ENCODE measurements at places on chromosomes 7 and 10. TPM values are rescaled to one million over a fixed set of nuclear protein-coding genes. Genes with fewer than 3 reads are reported as not detected.

SPDYE5 gene
- total RNA-seq, result not detected

MALRD1 gene
- total RNA-seq, result not detected

YKT6 gene
- 174 TPM for total RNA-seq

ABCA13 gene
- total RNA-seq, result 0.04 TPM

ATRNL1 gene
- not detected for total RNA-seq

ZPBP gene
- not detected for total RNA-seq

HOXA5 gene
- 1.4 TPM for total RNA-seq

SLC26A3 gene
- total RNA-seq, result 0.34 TPM

AKR1C4 gene
- not detected for total RNA-seq

PALD1 gene
- not detected for total RNA-seq

MUC12 gene
- total RNA-seq, result 1.7 TPM

GALNT17 gene
- not detected for total RNA-seq

- no peaks in the 10 kb centered on the region for H3K4me1 ChIP-seq
- H3K36me3 ChIP-seq, result no peaks in the 10 kb centered on the region
Observed at GRCh38 chr10:56823849-56824248, 462.8 kb upstream of the ZWINT start.

- peak overlapping the region; percentile 53 for H3K4me3 ChIP-seq
- DNase-seq, result peak; percentile 45
- H3K27ac ChIP-seq, result peak overlapping the region; percentile 65
- H3K4me1 ChIP-seq, result peaks cover 31% of the 10 kb centered on the region
- no peaks in the 10 kb centered on the region for H3K27me3 ChIP-seq
Observed at GRCh38 chr10:30701451-30702173, 72.1 kb upstream of the LYZL2 start.

DNA sequence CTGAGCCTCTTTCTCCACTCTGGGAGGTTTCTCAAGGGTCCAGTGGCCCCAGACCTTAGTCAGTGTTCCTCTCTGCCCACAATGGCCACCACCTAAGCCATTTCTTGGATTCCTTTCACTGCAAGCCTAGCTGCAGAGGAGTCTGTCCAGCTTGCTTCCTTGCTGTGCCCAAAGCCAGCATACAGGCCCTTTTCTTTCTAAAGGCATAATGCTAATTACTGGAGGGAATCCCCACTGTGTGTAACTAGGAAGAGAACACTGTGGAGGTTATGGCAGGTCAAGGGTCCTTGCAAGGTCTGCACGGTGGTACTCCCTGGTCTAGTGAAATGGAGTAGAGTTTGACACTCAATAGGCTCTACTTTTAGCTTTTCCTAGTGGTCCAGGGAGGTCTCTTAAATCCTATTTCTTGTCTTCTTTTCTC, 70.4 kb upstream of the CC2D2B start:
- DNase-seq, result no peak
- H3K4me3 ChIP-seq, result no peak overlapping the region
- H3K27me3 ChIP-seq, result peaks cover 5% of the 10 kb centered on the region
- H3K4me1 ChIP-seq, result no peaks in the 10 kb centered on the region
- H3K36me3 ChIP-seq, result no peaks in the 10 kb centered on the region

- peaks cover 11% of the 10 kb centered on the region for H3K4me1 ChIP-seq
- DNase-seq, result no peak
- peaks cover 14% of the 10 kb centered on the region for H3K36me3 ChIP-seq
- no peak overlapping the region for H3K27ac ChIP-seq
- no peaks in the 10 kb centered on the region for H3K27me3 ChIP-seq
Observed at GRCh38 chr10:84392181-84392580, 63.8 kb downstream of the CCSER2 start.

- H3K4me1 ChIP-seq, result peaks cover 6% of the 10 kb centered on the region
- DNase-seq, result no peak
- H3K4me3 ChIP-seq, result no peak overlapping the region
- H3K36me3 ChIP-seq, result no peaks in the 10 kb centered on the region
- H3K27ac ChIP-seq, result no peak overlapping the region
- no peaks in the 10 kb centered on the region for H3K27me3 ChIP-seq
Observed at GRCh38 chr7:41205600-41205999, 497.3 kb downstream of the INHBA start.

DNA sequence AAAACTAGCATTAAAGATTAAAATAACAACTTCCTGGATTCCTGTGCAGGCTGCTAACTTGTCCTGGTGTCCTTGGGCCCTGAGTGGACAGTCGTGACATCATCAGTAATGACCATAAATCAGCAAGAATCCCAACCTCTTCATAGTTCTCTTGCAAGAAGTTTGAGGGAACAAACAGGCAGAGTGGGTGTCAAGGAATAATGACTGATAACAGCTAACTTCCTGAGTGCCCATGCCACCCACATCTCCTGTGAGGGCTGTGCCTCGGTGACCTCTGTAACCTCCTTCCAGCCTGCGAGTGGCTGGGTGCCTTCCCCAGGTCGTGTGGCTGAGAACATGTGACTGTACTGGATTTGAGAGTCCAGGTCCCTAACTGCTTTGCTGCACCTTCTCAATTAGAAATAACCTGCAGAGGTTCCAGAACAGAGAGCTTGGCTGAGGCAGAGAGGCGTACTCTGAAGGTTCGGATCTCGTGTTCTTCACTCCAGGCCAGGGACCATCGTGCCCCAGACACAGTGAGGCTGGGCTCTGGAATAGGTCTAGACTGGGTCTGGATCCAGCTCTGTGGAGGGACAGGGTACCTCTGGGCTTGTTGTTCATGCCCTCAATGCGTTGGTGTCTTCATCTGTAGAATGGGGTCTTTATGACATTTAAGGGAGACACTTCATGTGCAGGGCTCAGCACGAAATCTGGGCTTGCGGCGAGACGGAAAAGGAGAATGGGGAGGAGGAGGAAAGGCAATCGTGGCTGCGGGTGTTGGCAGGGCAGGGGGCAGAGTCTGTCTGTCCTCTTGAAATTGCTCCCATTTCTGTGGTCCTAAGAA, 313.1 kb upstream of the ZNF32 start:
- no peak overlapping the region for H3K27ac ChIP-seq
- no peak overlapping the region for H3K4me3 ChIP-seq
- no peak for DNase-seq

DNA sequence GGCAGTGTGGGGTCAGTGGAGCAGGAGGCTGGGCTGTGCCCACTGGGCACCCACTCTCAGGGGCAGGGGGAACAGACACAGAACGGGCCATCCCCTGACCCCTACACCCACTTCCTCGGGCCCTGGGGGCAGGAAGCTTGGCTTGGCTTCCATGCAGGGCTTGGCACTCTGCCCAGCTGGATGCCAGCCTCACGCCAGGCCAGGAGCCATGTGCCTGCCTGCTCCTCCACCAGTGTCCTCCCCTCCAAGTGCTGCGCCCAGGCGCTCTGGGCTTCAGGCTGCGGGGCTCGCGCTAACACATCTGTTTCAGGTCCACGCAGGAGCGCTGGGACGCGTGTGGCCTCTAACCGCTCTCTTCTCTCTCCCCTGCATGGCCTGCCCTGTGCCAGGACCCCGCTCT, 12.7 kb downstream of the LDB3 start:
- no peak for DNase-seq
- no peaks in the 10 kb centered on the region for H3K36me3 ChIP-seq
- peaks cover 10% of the 10 kb centered on the region for H3K27me3 ChIP-seq
- H3K4me1 ChIP-seq, result no peaks in the 10 kb centered on the region
- H3K27ac ChIP-seq, result no peak overlapping the region
- H3K4me3 ChIP-seq, result no peak overlapping the region

DNA sequence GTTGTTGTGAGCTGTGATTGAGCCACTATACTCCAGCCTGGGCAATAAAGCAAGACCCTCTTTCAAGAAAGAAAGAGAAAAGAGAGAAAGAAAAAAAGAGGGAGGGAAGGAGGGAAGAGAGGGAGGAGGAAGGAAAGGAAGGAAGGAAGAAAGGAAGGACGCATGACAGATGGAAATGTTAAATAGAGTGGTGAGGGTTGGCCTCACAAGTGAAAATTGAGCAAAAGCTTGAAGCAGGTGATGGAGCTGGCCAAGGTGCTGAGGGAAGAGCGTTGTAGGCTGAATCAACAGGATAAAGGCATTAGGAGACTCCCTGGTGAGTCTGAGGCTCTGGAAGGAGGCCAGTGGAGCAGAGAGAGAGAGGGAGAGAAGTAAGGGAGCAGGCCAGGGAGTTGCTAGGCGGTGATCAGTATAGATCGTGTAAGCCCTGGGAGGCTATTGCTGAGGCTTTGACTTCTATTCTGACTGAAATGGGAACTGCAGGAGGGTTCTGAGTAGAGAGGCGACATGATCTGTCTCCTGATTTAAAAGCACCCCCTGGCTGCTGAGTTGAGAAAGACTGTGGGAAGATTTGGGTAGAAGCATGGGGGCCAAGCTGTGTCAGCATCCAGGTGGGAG, 26.5 kb upstream of the TMEM248 start:
- H3K4me3 ChIP-seq, result no peak overlapping the region
- H3K27ac ChIP-seq, result no peak overlapping the region
- no peaks in the 10 kb centered on the region for H3K27me3 ChIP-seq
- H3K4me1 ChIP-seq, result no peaks in the 10 kb centered on the region
- peaks cover 16% of the 10 kb centered on the region for H3K36me3 ChIP-seq
- no peak for DNase-seq

DNA sequence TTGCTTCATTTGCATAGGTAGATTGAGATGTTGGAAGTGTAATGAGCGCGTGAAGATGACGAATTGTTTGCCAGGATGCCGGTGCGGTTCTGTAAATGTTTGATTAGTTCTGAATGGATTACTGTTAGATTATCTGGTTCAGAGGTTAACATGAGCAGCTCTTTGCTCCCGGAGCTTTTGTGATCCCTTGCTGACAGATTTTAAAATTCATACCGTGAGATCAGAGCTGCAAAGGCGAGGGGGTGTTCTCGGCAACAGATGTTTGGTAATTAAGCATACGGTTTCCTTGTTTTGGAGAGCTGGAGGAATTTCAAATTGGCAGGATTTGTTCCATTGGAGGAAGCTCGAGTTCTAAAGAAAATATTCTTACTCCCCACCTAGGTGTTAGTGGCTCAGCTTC, 237.8 kb upstream of the GPR26 start:
- H3K36me3 ChIP-seq, result peaks cover 8% of the 10 kb centered on the region
- H3K4me3 ChIP-seq, result no peak overlapping the region
- DNase-seq, result no peak
- no peak overlapping the region for H3K27ac ChIP-seq
- peaks cover 4% of the 10 kb centered on the region for H3K27me3 ChIP-seq
- no peaks in the 10 kb centered on the region for H3K4me1 ChIP-seq

- DNase-seq, result no peak
- peak overlapping the region; percentile 91 for H3K4me3 ChIP-seq
- peak overlapping the region; percentile 69 for H3K27ac ChIP-seq
- H3K27me3 ChIP-seq, result no peaks in the 10 kb centered on the region
- peaks cover 23% of the 10 kb centered on the region for H3K36me3 ChIP-seq
Observed at GRCh38 chr7:149714910-149715471, 58.4 kb downstream of the ZNF467 start.

DNA sequence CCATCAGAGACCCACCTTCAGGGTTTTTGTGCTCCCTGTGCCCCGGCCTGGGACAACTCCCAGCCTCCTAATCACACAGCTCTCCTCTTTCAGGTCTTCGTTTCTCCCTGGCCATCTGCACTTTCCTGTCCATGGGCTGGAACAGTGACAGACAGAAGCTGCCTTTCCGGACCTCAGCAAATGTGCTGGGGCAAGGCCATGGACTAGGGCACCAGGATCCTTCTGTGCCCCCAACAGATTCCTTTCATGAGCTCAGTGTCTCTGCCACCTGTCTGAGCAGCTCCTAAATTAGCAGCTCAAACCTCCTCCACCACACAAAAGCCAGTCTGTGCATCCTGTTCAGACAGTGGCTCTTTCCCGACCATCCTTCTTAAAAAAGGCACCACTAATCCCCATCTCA, 41.9 kb upstream of the FRMD4A start:
- H3K4me1 ChIP-seq, result peaks cover 17% of the 10 kb centered on the region
- H3K4me3 ChIP-seq, result no peak overlapping the region
- no peak overlapping the region for H3K27ac ChIP-seq
- peaks cover 33% of the 10 kb centered on the region for H3K27me3 ChIP-seq
- DNase-seq, result no peak
- no peaks in the 10 kb centered on the region for H3K36me3 ChIP-seq

DNA sequence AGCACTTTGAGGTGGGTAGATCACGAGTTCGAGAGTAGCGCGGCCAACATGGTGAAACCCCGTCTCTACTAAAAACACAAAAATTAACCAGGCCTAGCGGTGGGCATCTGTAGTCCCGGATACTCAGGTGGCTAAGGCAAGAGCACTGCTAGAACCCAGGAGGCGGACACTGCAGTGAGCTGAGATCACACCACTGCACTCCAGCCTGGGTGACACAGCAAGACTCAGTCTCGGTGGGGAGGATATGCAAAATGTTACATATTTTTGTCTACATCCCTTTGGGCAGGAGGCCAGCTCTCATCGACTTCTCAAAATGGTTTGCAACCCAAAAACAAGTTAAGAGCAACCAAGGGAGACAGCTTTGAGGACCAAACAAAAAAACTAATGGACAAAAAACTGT, 8.2 kb downstream of the ATE1 start:
- no peak overlapping the region for H3K4me3 ChIP-seq
- peaks cover 25% of the 10 kb centered on the region for H3K36me3 ChIP-seq
- no peak overlapping the region for H3K27ac ChIP-seq

DNA sequence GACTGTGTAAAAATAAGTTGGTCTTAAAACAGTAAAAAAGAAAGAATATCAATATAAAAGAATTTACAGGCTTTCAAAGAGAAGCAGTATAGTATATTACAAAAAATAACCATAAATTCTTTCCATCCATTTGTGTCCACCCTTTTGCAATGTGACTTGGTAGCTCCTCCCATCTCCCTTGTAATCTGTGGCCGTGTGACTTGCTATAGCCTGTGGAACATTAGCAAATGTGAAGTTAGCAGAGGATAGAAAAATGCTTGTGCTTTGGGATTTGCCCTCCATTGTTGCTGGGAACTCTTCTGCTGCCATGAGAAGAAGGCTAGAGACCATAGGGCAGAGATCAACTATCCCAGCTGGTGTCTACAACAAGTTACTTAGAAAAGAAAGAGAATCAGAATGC, 30.2 kb downstream of the KLHL7 start:
- no peak overlapping the region for H3K27ac ChIP-seq
- peaks cover 9% of the 10 kb centered on the region for H3K4me1 ChIP-seq
- H3K27me3 ChIP-seq, result no peaks in the 10 kb centered on the region
- peaks cover 15% of the 10 kb centered on the region for H3K36me3 ChIP-seq
- no peak for DNase-seq

- DNase-seq, result no peak
- no peak overlapping the region for H3K4me3 ChIP-seq
- peaks cover 3% of the 10 kb centered on the region for H3K36me3 ChIP-seq
- H3K27me3 ChIP-seq, result no peaks in the 10 kb centered on the region
Observed at GRCh38 chr10:6092731-6093130, 3.9 kb downstream of the RBM17 start.

Measured in HFFc6 (cell line).